HFF-Myc (cell line): ENCODE measurements at places on chromosomes 2 and 18.
A peak's percentile ranks its signal among the peaks of the same experiment; 100 is the strongest.

DNA sequence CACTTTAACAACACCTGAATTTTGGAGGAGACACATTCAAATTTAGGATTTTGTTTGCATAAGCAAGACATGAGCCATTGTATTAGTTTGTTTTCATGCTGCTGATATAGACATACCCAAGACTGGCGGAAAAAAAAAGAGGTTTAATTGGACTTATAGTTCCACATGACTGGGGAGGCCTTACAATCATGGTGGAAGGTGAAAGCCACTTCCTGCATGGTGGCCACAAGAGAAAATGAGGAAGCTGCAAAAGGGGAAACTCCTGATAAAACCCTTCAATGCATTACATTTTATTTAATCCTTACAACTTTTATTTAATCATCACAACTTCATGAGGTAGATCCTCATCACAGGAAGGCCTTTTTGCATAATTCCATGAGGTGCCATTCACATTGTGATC is 242.0 kb upstream of the STON1 start:
- DNase-seq = no peak

DNA sequence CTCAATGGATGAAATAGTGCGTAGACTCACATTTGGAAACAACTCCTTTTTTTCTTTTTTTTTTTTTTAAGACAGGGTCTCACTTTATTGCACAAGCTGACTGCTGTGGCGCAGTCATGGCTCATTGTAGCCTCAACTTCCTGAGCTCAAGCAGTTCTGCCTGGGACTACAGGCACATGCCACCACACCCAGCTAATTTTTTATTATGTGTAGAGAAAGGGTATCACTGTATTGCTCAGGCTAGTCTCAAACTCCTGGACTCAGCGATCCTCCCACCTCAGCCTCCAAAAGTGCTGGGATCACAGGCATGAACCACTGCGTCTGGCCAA is 17.4 kb downstream of the HAT1 start:
- no peak for DNase-seq

GRCh38 chr2:215624423-215624829 is 188.6 kb upstream of the FN1 start:
- DNase-seq = peak; percentile 47

GRCh38 chr2:38665854-38666555 is at the start of gene GALM:
Gene GALM (plus strand): TSS chr2:38666114. CDS start chr2:38666162, 48 bp downstream.
- peak; percentile 86 for DNase-seq

DNA sequence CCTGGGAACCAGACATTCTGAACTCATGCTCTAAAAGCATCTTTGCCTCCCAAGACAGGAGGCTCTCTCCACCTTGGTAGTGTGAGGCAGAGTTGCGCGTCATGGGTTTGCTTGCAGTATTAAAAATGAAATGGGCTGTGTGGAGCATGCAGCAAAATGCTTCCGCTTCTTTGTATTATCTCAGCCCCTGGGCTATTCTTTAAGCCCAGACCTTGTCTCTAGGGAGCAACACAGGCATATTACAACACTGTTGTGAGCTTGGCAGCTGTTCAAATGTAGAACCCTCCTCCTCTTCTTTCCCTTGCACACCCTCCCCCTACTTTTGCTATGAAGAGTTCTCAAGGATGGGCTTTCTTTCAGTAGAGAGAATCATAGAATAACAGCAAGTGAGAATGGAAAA is 185.1 kb upstream of the LHCGR start:
- DNase-seq = no peak

- no peak for DNase-seq
Observed at GRCh38 chr2:42142547-42143184, 26.5 kb upstream of the EML4 start.

DNA sequence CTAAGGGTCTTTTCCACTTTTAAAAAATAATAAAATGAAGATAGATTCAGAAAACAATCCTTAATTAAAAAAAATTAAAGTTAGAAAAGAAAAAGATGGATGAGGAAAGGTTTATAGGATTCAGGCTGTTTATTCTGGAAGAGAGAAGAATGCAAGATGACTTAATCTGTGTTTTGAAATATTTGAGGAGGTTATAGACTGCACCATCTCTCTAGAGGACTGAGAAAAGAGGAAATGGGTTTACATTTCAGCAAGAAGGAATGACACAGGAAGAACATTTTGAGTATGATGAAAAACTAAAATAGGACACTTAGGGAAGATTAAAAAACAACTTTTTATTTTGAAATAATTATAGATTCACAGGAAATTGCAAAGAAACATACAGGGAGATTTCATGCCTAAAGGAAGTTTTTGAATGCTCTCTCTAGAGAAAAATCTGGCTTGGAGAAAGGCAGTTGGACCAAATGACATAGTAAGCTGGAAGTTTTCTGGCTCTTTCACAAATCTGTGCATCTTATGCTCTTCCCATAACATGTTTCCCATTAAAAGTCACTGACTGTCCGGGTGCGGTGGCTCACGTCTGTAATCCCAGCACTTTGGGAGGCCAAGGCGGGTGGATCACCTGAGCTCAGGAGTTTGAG is 75.0 kb downstream of the CERS6 start:
- no peak for DNase-seq

DNA sequence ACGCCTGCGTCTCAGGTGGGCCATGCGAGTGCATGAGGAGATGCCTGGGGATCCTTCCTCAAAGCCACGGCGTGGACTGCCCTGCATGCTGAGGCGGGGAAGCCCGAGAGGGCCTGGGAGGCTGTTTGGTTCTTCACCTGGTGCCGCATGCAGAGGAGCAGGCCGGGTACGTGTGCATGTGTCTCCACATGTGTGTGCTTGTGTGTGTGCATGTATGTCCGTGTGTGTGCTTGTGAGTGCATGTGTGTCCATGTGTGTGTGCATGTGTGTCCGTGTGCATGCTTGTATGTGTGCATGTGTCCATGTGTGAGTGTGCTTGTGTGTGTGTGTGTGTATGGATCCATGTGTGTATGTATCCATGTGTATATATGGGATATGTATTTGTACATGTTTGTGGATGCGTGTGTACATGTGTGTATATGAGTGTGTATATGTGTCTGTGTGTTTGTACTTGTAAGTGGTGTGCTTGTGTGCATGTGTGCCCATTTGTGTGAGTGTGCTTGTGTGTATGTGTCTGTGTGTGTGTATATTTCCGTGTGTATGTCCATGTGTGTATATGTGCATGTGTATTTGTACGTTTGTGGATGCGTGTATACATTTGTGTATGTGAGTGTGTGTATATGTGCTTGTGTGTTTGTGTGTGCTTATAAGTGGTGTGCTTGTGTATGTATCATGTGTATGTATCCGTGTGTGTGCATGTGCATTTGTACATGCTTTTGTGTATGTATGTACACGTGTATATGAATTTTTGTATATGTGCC is 79.0 kb downstream of the PTGR3 start:
- DNase-seq = no peak

GRCh38 chr18:43271593-43272432 is 5.5 kb downstream of the SYT4 start:
- DNase-seq = peak; percentile 27

GRCh38 chr18:70334728-70335329 is 46.0 kb downstream of the SOCS6 start:
- no peak for DNase-seq

- DNase-seq = no peak
Observed at GRCh38 chr2:236114959-236115358, 53.2 kb downstream of the GBX2 start.

- no peak for DNase-seq
Observed at GRCh38 chr2:179455172-179455524, 190.5 kb upstream of the SESTD1 start.

GRCh38 chr2:102114290-102114721 is 28.2 kb upstream of the IL1R1 start:
- DNase-seq = no peak

DNA sequence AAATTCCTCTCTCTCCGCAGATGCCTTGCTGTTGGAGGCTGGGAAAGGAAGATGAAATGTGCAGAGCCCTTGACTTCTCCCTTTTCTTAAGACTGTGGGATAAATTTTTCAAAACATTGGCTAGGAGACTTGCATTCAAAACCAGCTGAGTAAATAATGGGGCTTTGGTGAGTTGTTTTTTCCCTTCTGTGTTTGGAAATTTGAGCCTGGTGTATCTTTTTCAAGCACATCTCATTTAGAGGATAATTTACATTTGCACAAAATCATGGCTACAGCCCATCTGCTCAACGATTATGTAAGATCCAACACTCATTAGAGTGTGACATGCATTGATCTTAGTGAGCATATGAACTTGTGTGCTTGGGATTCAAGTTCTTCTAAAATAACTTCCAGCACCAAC is 112.1 kb upstream of the ATP8B1 start:
- DNase-seq = no peak

DNA sequence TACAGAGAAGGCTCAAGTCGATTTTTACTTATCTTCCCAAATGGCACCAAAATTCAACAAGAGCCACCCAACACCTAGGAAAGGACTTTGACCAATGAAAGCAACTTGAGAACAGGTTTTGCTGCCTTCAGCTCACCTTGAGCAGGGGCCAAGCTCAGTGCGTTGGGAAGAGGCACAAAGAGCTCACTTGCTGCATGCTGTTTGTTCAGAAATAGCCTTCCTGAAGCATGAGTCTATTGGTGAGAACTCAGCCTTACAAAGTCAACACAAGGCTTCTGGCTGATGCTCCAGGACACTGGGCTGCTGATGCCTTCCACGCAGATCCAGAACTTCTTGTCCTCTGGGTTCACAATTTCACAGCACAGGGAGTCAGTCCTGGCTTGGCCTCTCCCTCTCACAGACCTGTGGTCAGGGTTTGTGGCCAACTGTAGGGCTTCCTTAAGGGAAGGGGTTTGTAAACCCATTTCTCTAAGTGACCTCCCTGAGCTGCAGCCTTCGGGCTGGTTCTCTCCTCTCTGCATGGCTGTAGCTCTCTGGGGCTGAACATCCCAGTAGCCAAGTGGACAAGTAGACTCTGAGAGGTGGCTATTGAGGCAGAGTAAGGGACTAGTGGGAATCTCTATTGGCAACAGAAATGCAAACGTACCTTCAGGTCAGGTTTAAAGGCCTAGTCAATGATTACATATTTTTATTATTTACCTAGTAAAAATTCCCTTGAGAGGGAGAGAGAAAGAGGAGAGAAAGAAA is 124.7 kb upstream of the GATA6 start:
- DNase-seq = no peak

DNA sequence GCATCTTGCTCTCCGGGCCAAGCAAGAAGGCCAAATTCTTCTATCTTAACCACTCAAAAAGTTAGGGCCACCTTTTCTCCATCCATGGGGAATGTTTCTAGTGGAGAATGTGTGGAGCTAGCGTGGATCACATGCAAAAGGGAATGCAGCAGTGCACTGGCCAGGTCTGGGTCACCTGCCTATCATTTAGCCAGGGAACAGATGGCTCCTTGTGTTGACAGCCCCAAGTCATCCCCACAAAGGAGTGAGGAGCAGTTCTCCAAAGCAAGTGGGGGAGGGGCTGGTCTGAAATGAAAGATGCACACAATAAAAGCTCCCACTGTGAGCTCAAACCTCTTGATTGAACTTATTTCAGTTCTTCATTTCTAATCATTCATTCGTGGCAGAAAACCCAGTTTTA is 19.1 kb downstream of the EPB41L3 start:
- DNase-seq = no peak

GRCh38 chr2:236582968-236583367 is 13.3 kb downstream of the ACKR3 start:
- no peak for DNase-seq

- no peak for DNase-seq
Observed at GRCh38 chr2:181844551-181845290, 46.8 kb upstream of the ITPRID2 start.

DNA sequence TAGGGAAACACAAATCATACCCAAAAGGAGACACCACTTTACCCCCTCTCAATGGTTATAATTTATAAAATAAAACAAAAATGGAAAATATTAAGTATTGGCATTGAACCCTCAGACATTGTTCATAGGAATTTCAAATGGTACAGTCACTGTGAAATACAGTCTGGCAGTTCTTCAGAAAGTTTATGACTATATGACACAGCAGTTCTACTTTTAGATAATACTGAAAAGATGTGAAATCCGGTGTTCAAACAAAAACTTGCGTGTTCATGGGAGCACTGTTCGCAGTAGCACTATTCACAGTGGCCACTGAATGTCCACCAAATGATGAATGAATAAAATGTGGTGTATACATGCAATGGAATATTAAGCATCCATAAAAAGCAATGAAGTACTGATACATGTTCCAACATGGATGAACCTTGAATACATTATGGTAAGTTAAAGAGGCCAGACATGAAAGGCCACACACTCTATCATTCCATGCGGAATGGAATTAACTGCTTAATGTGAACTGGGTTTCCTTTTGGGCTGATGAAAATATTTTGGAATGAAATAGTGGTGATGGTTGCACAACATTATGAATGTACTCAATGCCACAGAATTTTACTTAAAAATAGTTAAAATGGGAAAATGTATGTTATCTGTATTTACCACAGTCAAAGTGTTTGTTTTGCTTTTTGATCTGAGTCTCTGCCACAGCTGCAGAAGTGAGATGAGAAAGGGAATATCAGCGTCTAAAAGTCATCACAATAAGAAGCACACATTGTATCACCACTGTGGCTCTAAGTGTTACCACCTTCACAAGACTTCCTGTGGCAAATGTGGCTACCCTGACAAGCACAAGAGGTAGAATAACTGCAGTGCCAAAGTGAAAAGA is 864.6 kb downstream of the SUCLG1 start:
- DNase-seq = no peak

DNA sequence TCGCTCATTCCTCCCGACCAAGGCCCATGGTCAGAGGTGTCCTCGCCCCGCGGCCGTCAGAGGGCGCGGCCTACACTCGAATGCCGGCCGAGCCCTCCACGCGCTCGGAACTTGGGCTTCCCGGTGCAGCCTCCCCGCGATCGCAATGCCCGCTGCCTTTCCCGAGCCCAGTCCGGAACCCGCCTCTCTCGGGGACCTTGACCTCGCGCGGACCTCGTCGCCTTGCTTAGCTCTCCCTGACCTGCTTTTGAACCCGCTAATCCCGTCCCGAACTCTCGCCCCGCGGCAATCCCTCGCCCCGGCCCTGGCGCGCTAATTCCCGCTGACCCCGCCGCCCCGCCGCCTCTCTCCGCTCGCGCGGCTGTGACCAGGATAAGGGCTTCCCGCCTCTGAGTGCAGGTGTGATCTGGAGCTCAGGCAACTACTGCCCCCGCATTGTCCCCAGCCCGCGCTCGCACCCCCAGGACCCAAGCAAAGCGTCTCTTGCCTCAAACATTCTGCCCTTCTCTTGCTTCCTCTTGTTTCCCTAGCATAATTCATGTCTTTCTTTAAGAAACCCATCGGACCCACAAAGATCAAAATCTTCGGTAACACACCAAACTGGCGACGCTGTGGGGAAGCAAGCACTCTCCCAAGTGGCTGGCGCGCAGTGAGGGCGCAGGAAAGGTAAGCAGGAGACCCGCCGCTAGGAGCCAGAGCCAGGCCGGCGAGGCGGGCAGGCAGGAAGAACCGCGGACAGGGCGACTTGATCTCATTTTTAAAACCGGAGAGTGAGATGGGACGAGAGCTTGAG is 46.6 kb upstream of the ATP6V1B1 start:
- no peak for DNase-seq
